Fibroblast of villous mesenchyme (primary cell): ENCODE measurements at places on chromosomes 3 and 15.

GRCh38 chr3:194935061-194935460, 249.4 kb downstream of the FAM43A start:
- no peak for DNase-seq

DNA sequence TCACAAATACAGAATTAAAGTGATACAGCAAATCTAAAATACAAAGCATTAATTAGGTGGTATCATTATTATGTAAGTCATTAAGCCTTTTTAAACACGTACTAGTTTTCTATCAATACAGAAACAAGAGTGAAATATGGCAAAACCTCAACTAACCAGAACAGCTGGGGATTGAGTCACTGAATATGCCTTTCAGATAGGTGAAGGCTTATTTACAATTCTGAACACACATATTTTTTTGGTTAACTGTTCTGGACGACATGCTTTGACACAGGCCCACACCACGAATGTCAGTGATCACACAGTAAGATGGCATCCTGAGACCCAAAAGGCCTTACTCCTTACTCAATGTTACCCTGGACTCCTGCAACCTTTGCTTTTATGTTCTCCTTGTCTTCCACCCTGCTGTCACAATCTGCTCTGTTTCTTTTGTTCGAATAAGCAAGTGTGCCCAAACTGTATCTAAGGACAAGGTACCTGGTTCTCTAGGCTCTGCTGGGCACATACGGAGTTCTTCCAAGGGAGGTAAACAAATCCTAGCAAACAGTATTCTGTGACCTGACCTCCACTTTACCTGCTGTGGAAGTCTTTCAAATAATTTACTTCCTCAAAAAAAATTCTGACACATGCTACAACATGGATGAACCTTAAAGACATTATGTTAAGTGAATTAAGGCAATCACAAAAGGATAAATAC, 7.0 kb downstream of the SFMBT1 start:
- DNase-seq, result no peak

DNA sequence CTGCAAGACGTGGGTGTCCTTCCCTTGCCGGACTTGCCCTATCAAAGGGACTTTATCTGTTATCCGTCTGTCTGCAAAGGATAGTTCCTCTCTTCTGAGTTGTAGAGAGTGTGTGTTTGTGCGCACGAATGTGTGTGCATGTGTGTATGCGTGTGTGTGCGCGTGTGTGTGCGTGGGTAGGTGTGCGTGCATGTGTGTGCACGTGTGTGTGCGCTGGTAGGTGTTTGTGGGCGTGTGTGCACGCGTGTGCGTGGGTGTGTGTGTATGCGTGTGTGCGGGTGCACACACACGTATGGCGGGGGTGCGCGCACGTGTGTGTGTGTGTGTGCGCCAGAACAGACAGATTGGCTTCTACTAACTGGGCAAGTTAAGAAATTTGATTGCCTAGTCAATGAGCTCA, 4.1 kb upstream of the BMF start:
- no peak for DNase-seq

DNA sequence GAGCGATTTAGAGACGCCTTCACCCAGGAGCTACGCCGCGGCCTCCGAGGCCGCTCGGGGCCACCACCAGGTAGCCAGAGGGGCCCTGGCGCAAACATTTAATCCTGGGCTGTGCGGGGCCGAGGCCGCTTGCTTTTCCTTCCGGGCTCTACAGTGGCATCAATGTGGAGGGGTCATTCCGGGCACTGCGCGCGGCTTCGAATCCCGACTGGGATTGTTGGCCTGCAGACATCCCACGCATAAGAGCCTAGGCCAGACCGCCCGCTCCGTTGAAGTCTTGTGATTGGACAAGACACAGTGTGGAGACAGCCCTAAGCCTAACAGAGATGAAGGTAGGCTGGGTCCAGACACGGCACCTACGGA, 568 bp upstream of the NCBP2 start:
- peak; percentile 42 for DNase-seq

GRCh38 chr15:81015621-81016488, 15.1 kb downstream of the TLNRD1 start:
- DNase-seq, result no peak

DNA sequence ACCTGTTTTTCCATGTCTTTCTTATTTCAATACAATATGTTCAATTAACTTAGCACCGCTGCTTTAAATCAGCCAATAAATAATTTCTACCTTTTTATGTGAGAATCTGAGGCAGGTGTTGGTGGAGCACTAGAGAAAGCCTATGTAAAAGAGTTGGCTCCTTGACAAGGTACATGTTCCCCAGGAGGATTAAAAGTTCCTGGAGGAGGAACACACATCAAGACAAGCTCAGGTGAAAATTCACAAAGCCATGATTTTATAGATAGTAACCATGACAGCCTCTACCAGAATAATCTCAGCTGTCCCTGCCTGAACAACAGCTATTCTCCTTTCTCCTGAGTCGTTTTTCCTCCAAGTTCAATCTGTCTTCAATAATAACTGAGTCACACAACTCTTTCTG, 3.4 kb upstream of the ZBED2 start:
- no peak for DNase-seq

- no peak for DNase-seq
Observed at GRCh38 chr3:173933113-173933512, 535.6 kb downstream of the NLGN1 start.

DNA sequence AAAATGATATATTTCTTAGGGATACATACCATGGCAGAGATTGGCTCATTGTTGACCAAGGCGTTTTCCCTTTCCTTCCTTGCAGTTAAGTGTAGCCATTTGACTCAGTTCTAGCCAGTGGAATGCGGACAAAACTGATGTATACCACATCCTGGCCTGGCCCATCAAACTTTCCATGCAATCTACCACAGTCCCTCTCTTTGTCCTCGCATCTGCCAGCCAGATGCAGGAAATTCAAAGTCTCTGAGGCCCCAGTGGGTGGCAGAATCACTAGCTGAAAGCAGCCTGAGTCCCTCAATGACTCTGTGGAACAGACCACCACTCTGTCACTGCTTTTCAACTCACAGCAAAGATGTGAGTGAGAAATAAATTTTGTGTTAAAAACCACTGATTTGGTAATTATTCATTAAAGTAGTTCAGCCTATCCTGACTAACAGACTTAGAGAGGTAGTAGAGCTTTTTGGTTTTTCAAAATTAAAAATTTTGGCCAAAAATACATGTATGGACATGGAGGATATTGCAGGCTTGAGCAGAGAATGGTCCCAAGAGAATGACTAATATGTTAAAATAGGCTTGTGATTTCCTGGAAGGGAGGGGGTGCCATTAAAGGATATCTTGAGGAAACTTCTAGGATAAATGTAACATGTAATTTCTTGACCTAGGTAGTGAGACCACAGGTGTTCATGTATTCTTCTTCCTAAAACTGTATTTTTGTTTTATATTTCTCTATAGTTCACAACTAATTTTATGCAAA, 10.9 kb downstream of the LRRFIP2 start:
- DNase-seq, result peak; percentile 93

GRCh38 chr15:66862111-66862939, 160.3 kb downstream of the SMAD6 start:
- DNase-seq, result no peak

DNA sequence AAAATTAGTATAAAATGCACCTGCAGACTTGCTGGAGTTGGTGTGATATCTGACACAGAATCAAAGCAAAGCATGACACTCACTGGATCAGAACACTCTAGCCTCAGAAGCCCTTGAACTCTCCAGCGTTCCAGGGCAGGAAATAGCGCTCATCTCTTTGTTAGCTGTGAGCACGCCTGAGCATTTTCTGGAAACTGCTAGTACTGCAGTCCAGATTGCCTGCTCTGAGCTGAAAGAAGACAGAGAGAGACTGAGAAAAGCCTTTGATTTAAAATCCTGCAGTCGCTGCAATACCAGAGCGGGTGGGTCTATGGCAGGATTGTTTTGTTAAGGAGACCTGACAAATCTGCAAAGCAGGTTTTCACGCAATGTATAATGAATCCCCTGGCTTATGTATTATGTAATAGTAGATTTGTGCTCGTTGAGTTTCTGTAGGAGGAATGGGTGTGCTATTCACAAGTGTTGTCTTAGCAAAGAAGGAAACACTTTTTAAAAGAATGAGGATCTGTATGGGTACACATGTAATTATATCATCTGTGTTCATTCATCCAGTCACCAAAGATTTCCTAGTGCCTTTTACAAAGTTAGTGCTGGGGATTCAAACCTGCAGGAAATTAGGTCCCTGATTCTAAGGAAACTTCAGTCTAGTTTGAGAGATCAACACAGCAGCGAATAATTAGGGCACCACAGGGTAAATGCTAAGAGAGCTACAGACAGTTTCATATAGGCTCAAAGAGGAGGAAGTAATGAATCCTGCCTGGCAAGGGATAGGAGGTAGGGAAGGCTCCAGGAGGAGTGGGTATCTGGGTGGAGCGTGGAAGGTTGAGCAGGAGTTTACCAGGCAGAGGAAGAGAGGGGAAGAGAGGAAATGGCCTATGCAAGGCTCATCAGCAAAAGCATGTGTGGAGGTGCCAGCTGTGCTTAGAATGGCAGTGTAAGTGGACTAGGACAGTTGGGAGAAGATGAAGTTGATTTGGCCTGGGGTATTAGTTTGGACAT, 26.1 kb upstream of the MGLL start:
- DNase-seq, result peak; percentile 17

DNA sequence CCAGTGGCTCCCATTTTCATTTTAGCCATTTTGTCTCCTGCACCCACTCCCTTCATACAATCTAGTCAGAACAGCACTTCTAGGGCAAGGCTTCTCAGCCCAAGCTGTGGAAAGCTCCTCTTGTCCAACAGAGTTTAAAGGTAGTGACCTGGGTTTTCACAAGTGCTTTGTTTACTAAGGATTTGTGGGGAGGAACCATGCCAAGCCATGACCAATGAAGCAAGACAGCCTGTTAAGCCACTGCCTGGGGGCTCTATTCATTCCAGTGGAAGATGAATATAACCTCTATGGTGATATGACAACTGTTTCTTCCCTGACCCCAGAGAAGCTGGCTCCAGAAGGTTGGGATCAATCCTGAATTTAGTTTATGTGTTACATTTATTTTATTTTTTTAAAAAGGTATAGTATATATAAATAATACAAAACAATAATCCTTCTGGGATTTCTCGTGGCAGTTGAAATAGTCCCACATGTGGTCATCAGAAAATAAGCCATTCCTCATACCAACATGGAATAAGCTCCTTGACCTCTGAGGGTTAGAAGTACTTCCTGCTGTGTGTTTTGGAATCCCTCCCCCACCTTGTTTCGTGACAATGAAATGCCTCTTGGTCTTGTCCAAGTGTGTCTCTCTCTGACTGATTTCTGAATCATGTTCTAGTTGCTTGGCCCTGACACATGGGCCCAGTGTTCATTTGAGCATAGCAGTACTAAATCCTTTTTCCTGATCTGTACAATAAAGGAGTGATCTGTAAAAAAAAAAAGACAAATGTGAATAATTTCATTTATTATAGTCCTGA, 13.3 kb upstream of the THUMPD3 start:
- peak; percentile 82 for DNase-seq

GRCh38 chr3:173065543-173065981, 75.5 kb downstream of the SPATA16 start:
- DNase-seq, result peak; percentile 8

- peak; percentile 42 for DNase-seq
Observed at GRCh38 chr15:70627734-70628548, 135.4 kb downstream of the UACA start.

GRCh38 chr3:190989218-190989617, 126.7 kb upstream of the GMNC start:
- no peak for DNase-seq

- peak; percentile 53 for DNase-seq
Observed at GRCh38 chr3:129605922-129606635, 397 bp downstream of the PLXND1 start.

GRCh38 chr3:13785853-13786436, 93.9 kb downstream of the WNT7A start:
- no peak for DNase-seq

DNA sequence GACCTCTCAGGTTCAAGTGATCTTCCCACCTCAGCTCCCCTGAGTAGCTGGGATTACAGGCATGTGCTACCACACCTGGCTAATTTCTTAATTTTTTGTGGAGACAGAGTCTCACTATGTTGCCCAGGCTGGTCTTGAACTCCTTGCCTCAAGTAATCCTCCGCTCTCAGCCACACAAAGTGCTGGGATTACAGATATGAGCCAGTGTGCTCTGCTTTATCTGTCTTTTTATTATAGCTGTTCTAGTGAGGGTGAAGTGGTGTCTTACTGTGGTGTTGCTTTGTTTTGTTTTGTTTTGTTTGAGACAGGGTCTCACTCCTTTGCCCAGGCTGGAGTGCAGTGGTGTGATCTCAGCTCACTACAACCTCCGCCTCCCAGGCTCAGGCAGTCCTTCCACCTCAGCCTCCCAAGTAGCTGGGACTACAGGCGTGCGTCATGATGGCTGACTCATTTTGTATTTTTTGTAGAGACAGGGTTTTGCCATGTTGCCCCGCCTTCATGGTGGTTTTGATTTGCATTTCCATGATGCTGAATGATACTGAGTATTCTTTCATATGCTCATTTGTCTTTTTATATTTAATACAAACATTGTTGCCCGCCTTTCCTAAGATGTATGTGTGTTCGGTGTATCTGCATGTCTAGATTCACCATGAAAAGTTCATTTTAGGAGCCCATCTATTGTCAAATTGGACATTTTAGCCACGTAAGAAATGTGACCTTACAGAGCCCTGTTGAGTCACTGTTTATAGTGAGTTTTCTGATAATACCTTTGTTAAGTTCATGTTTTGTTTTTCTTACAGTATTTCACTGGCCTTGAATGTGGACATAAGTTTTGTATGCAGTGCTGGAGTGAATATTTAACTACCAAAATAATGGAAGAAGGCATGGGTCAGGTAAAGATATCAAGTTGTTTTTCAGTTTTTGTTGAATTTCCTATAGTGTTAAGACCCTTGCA, 80.6 kb downstream of the ARIH1 start:
- peak; percentile 64 for DNase-seq

GRCh38 chr3:14266361-14266760, 87.7 kb downstream of the LSM3 start:
- peak; percentile 86 for DNase-seq
